Fibroblast of the aortic adventitia (primary cell): ENCODE measurements at places on chromosomes 3 and 15. TPM values are rescaled to one million over a fixed set of nuclear protein-coding genes. Genes with fewer than 3 reads are reported as not detected.

Gene GREM1
- total RNA-seq, result 25.1 and 181 TPM in 2 replicates

Gene ACSBG1
- under 0.01 TPM in 1 of 2 replicates, not detected in the other for total RNA-seq

Gene PEX11A
- total RNA-seq, result 8.7 and 13.0 TPM in 2 replicates

Gene FBXW12
- total RNA-seq, result 0.27 TPM in 1 of 2 replicates, not detected in the other

Gene AGBL1
- total RNA-seq, result not detected in 2 replicates

Gene TM4SF18
- total RNA-seq, result 0.27 and 1.3 TPM in 2 replicates

Gene TARS3
- 10.0 and 12.1 TPM in 2 replicates for total RNA-seq

Gene LRIG1
- 3.9 and 26.4 TPM in 2 replicates for total RNA-seq

Gene ACTC1
- total RNA-seq, result not detected in 2 replicates

Gene ABI3BP
- 83.2 and 108 TPM in 2 replicates for total RNA-seq

Gene ASB14
- total RNA-seq, result under 0.01 TPM in 1 of 2 replicates, not detected in the other

Gene COL6A5
- under 0.01 TPM in 1 of 2 replicates, not detected in the other for total RNA-seq

Gene CYP1A2
- not detected in 2 replicates for total RNA-seq

Gene PTPRG
- 27.6 and 52.0 TPM in 2 replicates for total RNA-seq
